PC-9 (cell line): ENCODE measurements at places on chromosomes 6 and 20.

DNA sequence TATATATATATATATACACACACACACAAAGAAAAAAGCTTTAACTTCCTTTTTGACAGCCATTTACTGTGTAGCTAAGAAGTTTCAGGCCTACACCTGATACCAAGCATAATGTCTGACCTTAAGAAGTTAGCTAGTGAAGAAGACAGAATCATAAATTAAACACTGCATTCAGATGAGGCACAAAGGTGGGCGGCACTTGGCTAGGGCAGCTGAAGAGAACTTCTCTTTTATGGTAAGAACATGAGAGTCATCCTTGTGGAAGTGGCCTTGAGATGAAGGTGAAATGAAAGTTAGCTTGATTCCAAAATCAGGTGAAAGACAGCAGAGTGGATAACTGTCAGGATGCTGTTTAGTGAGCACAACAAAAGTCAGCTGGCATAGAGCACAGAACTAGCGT, 46.5 kb downstream of the HTR1B start:
- no peak for DNase-seq

GRCh38 chr20:46324960-46325703, 16.8 kb upstream of the CDH22 start:
- peak; percentile 40 for DNase-seq

- no peak for DNase-seq
Measured at GRCh38 chr6:166282394-166283032, 25.7 kb downstream of the PRR18 start.

DNA sequence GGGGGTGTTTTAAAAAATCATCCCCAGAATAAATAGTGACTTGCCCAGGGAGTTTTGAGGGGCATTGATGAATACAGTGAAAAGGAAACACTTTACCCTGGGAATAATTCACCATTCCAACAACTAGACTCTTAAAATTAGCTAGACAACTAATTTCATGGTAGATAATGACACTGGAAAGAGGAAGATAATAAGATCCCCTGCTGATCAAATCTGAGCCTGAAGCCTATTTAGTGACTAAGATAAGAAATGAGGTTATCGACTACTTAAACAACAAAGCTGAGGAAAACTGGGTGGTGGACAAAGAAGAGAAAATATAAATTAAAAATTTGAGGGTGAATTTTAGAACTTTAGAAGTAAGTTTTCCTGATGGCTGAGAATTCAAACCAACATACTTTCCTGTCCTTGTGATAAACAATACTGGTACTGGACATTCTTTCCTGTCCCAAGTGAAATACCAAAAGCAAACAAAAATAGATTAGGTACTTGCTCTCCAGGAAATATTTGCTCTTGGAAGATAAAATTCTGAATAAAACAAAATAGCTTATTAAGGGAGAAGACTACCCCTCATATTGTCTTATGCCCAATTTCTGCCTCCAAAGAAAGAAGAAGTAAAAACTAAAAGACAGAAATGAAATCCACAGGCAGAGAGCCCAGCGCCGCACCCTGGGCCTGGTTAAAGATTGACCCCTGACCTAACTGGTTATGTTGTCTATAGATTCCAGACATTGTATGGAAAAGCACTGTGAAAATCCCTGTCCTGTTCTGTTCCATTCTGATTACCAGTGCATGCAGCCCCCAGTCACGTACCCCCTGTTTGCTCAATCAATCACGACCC, 64.0 kb upstream of the ADGRF4 start:
- no peak for DNase-seq

DNA sequence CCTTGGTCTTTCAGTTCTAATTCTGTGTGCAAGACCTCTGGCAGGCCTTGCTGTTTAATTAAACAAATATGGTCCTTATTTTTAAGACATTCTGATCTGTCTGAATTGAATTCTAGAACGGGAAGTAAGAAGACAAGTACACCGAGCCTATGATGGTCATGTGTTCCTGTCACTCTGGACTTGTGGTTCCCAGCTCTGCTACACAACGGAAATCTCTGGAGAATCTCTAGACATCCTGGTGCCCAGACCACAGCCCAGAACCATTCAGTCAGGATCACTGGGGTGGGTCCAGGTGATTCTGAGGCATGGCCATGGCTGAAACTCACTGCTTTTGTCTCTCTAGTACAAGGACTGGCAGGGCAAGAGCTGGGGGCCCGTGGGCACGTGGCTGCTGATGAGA, 15.9 kb upstream of the KCNK16 start:
- DNase-seq = no peak

DNA sequence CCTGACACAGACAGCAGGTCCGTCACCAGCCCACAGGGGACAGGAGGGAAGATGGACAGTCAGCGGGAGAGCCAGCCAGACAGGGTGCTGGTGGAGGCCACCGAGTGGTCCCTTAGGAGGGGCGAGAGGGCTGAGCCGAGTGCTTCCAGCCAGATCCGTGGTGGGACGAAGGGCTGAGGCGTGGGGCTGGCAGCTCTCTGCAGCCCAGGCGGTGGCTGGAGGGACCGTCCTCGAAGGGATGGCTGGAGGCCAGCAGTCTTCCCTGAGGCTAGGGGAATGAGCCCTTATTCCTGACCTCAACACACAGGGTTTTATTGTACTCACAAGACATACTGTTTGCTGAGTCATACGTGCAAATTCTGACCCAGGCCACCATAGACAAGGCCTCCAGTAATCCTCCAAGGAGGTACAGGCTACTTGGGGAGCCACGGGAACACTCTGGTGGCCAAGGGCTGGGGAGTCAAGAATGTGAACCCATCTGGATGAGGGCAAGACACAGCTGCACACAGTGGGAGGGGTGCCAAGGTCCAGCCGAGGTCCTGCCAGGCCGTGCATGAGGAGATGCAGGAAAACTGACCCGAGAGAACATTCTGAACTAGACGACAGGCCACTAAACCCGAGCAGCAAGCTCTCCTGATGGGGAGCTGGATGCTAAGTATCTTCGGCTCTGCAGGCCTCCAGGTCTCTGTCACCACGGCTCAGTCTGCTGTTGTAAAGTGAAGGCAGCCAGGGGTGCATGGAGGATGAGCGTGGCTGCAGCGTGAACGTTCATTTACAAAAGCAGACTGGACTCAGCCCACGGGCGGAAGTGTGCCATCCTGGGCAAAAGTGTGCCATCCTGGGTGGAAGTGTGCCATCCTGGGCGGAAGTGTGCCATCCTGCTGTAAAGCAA, 242.5 kb downstream of the TTLL2 start:
- DNase-seq = no peak

DNA sequence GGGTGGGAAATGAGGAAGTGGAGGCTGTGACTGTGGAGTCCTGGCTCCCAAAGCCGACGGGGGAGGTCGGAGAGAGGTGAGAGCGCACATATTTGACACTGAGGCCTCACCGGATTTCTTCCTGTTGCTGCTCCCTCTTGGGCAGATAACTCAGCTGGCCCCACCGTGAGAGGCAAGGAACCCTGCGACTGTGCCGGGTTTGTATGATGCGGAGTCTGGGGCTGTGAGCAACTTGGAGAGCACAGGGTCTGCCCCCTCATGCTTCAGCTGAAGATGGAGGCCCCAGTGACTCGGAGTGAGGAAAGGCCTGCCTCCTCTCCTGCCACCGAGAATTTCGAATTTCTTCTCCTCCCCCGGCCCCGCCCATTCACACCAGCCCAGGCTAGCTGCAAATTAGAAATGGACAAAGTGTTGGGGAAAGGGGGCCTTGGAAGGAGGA, 160.6 kb downstream of the GRM4 start:
- no peak for DNase-seq

GRCh38 chr6:56232436-56232835, 14.9 kb downstream of the COL21A1 start:
- DNase-seq = no peak

DNA sequence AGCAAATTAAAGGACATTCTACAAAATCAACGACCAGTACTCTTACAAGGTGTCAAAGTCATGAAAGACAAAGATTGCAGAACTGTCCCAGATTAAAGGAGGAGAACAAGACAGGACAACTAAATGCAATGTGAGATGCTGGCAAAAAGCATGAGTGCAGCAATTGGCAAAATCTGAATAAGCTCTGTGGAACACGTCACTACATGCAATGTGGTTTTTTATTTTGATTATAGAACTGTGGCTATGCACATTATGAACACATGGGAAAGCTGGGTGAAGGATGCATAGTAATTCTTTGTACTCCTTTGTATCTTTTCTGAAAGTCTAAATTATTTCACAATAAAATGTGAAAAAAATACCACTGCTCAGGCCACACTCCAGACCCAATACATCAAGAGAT, 509.4 kb downstream of the KIF16B start:
- no peak for DNase-seq
